ENCODE measurements at places on chromosomes 13 and 19. TPM values are rescaled to one million over a fixed set of nuclear protein-coding genes. Genes with fewer than 3 reads are reported as not detected.

The MISP gene
- 0.52 TPM for polyA plus RNA-seq

The FARP1 gene
- polyA plus RNA-seq, result 29.6 TPM

DNA sequence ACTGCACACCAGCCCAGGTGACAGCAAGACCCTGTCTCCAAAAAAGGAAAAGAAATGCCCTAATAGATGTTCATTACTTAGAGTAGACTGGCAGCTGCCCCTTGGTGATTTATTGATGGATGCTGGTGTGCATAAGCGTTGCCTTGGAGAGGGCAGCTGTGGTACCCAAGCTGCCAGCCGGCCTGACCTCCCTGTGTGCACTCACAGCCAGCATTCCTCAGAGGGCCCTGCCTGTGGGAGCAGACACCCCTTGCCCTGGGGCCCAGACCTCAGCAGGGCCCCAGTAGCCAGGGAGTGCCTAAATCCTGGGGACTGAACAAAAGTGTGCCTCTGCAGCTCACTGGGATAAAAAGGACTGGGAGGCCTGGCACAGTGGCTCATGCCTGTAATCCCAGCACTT is 7.8 kb upstream of the ACTN4 start:
- no peak for DNase-seq

GRCh38 chr19:49212016-49212701 is 54.6 kb downstream of the TRPM4 start:
- DNase-seq, result no peak

- no peak for DNase-seq
Observed at GRCh38 chr13:21541271-21541670, 62.7 kb downstream of the MICU2 start.

Data from H1 (cell line).